ENCODE measurements at places on chromosomes 7 and 10. TPM values are rescaled to one million over a fixed set of nuclear protein-coding genes. Genes with fewer than 3 reads are reported as not detected.

The SMKR1 gene
- total RNA-seq = not detected

The CPXM2 gene
- 5.8 TPM for total RNA-seq

The TMEM139 gene
- total RNA-seq = 27.2 TPM

The CAMK1D gene
- 29.7 TPM for total RNA-seq

The ACBD5 gene
- 32.3 TPM for total RNA-seq

- peaks cover under 1% of the 10 kb centered on the region for H3K27me3 ChIP-seq
- no peaks in the 10 kb centered on the region for H3K36me3 ChIP-seq
- H3K27ac ChIP-seq = no peak overlapping the region
- peaks cover 5% of the 10 kb centered on the region for H3K4me1 ChIP-seq
- DNase-seq = no peak
These were observed 5.2 kb upstream of the ZAN start for GRCh38 chr7:100728196-100728595.

- no peak overlapping the region for H3K4me3 ChIP-seq
- no peaks in the 10 kb centered on the region for H3K27me3 ChIP-seq
- no peaks in the 10 kb centered on the region for H3K36me3 ChIP-seq
- DNase-seq = no peak
- no peak overlapping the region for H3K27ac ChIP-seq
These were observed 646.2 kb upstream of the GRM3 start for GRCh38 chr7:85997515-85997914.

DNA sequence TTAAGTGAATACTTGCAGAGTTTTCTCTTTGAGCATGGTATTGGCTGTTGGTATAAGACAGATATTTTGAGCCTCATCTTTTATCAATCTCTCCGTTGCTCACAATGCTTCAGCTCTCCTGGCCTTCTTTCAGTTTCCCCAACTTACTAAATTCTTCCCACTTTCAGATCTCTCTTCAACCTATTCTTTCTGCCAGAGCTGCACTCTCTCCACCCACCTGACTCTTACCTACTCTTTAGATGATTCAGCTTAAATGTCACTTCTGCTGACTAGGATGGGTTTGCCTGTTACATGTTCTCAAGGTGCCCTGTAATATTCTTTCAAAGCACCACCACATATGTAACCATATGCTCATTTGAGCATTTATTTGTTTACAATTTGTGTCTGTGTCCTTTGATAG, 1.6 kb downstream of the EXOSC1 start:
- no peaks in the 10 kb centered on the region for H3K36me3 ChIP-seq
- H3K4me1 ChIP-seq = peaks cover 12% of the 10 kb centered on the region
- no peak for DNase-seq
- H3K27me3 ChIP-seq = no peaks in the 10 kb centered on the region
- no peak overlapping the region for H3K27ac ChIP-seq
- H3K4me3 ChIP-seq = no peak overlapping the region

GRCh38 chr7:90788052-90788451, 191.9 kb downstream of the CDK14 start:
- no peak for DNase-seq
- H3K36me3 ChIP-seq = no peaks in the 10 kb centered on the region
- H3K4me3 ChIP-seq = no peak overlapping the region
- no peaks in the 10 kb centered on the region for H3K4me1 ChIP-seq

- no peak for DNase-seq
- no peaks in the 10 kb centered on the region for H3K27me3 ChIP-seq
- H3K4me3 ChIP-seq = no peak overlapping the region
- H3K27ac ChIP-seq = no peak overlapping the region
- no peaks in the 10 kb centered on the region for H3K36me3 ChIP-seq
These were observed 12.1 kb upstream of the ATP6V0E2 start for GRCh38 chr7:149861728-149862045.

GRCh38 chr10:111598433-111599059, 521.7 kb downstream of the ADRA2A start:
- H3K36me3 ChIP-seq = no peaks in the 10 kb centered on the region
- H3K4me3 ChIP-seq = no peak overlapping the region
- H3K4me1 ChIP-seq = no peaks in the 10 kb centered on the region

DNA sequence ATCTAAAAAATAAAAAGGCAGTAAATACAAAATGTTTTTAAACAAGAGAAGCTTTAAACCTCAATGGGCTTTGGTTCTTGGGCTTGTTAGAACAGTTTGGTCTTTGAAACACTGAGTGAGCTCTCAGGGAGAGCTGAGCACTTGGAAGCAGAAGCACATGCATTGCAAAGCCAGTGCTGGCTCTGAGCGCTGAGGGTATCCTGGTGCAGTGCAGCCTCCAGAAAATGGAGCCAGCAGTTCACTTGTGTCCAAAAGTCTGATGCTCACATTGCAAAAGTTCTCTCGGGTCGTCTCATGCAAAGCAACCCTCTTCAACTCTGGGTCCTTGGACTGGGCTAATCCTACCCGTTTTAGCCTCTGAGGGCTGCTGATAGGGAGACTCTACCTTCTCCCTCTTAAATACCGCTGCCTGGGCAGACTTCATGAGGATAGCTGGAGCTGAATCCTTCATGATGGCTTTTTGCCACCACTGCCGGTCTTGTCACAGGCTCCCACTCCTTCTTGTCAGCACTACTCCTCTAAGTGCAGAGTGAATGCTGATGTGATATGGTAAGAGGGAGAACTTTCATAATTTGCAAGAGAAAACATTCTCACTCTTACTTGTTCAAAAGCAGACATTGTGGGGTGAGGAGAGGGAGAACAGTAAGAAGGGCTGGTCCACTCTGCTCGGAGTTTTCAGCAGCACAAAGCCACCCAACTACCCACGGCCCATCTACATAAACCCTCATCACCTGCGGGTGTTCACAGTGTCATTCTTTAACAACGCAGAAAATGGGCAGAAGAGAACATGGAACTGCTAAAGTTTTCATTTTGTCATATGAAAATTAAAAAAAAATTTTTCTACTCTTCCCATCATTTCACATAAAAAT, 42.2 kb upstream of the BMPER start:
- no peak overlapping the region for H3K4me3 ChIP-seq
- no peaks in the 10 kb centered on the region for H3K36me3 ChIP-seq
- DNase-seq = no peak
- no peaks in the 10 kb centered on the region for H3K4me1 ChIP-seq
- H3K27me3 ChIP-seq = no peaks in the 10 kb centered on the region
